ENCODE measurements at places on chromosomes 4 and X.

DNA sequence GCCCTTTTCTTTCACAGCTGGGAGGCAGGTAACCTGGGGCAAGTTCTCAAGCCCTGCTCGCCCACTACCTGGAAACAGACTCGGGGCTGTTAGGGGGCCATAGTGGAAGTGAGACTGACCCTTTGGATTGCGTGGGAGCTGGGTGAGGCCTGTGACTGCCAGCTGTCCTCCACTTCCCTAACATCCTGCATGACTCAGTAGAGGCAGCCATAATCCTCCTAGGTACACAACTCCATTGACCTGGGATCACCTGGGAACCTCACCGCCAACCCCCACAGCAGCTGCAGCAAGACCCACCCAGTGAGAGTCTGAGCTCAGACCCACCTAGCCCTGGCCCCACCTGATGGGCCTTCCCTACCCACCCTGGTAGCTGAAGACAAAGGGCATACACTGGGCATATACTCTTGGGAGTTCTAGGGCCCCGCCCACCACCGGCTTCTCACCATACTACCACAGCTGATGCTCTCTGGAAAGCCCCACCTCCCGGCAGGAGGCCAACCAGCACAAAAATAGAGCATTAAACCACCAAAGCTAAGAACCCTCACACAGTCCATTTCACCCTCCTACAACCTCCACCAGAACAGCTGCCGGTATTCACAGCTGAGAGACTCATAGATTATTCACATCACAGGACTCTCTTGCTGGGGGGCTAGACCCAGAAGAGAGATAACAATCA, 61.1 kb upstream of the DCTD start:
- DNase-seq, result no peak

GRCh38 chr4:36556984-36557383, 275.6 kb downstream of the DTHD1 start:
- DNase-seq, result no peak

DNA sequence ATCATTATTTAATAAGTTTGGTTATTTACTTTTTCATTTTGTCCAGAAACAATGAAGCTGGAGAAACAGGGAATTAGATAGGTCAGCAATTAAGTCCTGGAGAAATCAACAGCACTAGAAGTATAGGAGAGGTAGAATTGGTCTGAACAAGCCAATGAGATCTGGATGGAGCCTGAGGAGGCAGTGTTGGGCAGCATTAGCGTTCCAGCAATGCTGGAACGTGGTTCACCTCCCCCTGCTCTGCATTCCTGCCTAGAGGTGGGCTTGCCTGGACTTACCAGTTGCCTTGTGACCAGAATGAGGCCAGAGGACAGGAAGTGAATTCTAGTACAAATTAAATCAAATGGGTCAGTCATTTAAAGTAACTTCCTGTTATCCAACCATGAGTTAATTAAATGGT, 4.6 kb downstream of the RASSF6 start:
- no peak for DNase-seq

DNA sequence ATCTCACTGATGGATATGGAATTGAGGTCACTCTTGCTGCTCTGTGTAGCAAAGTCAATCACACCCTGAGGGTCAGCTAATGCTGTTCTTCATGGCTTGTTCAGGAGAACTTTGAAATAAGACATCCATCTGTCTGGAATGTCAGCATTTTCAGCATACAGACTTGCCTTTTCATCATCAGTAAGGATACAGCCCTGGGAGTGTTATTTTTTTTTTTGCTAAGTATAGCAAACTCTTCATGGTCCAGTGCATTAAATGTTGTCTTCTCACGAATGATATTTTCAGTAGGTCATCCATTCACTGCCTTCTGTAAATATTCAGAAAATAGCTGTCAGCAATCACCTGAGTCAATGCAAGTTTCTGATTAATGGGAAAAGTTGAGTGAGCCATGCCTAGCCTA, 268.8 kb upstream of the SMIM31 start:
- DNase-seq, result no peak

All from CD8-positive, alpha-beta memory T cell (primary cell).